ENCODE measurements at places on chromosomes 16 and 17. TPM values are rescaled to one million over a fixed set of nuclear protein-coding genes. Genes with fewer than 3 reads are reported as not detected.

The TPSB2 gene
- polyA plus RNA-seq: 1.8 TPM

The GALR2 gene
- polyA plus RNA-seq: not detected

The SLFN13 gene
- polyA plus RNA-seq: 0.95 TPM

The KRTAP9-2 gene
- not detected for polyA plus RNA-seq

The NT5M gene
- polyA plus RNA-seq: 6.3 TPM

GRCh38 chr17:14458724-14459123 lies 157.8 kb downstream of the HS3ST3B1 start:
- DNase-seq: no peak

DNA sequence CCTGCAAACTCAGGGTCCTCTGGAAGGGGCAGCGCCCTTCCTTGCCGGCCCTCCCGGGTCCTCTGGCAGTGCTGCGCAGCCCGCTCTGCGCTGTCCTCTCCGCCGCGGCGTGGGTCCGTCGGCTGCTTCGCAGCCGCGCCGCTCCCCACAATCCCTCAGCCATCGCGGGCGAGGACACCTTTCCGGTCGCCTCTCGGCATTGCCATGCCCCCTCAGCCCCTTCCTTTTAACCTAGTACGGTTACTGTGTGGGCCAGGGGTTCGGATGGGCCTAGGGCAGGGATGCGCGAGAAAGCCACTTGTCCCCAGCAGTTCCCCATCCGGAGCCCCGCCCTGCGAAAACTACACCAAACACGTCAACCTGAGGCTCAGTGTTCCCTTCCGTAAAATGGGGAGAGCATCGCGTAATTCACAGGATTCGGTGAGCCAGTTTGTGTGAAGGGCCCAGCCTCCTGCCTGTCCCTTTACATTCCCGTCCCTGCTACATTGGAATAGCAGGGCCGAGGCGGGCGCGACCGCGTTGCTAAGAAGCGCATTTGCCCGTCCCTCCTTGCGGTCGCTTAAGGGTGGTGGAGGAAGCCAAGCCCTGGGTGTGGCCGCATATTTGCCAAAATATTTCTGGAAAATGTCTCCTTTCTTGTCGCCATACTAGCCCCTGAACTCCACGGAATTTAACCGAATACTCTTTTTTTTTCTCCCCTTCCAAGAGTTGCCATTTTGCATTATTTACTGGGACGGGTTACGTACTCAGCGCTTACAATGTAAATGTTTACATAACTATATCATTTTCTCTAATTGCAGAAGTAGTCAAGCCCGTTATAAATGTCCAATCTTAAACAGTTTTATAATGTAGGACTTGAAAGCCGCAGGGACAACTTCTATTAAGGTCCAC lies 13.2 kb downstream of the COPZ2 start:
- peak; percentile 82 for DNase-seq

- peak; percentile 61 for DNase-seq
These were observed 13.9 kb downstream of the KDM8 start for GRCh38 chr16:27217256-27217655.

DNA sequence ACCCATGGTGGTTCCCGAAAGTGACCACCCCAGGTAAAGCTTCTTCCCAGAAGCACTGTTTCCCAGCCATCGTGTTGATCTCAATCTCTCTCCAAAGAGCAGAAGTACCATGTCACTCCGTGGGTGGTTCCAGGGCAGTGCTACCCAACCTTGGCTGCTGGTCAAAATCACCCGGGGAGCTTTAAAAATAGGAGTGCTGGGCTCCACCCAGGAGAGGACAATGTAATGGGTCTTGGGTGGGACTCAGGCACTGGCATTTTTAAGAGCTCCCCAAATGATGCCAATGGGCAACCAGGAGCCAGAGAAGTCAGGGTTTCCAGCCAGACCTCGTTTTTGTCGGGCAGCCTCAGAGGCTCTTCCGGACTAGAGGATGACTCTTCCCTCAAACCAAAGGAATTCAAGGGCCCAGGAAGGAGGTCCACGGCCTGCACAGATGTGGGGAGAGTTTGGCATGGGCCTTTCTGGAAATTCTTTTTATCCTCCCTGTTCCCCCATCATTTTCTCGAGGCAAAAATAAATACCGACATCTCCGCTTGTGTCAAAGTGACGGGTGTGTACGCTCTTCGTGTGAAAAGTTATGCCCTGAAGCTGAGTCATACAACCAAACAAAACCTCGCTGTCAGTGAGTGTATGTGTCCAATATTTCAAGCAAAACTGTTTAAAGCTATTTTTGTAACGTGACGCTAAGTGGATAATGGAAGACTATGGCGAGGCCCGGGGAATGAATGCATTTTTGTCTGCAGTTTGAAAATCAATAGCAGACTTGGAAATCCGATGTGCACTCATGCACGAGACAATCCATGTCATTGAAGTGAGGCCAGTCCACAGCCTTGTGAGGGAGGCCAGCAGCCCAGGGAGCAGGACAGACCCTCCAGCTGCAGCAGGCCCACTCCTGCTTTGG lies 364.1 kb downstream of the FOXL1 start:
- DNase-seq: no peak

GRCh38 chr16:87345726-87346424 lies 28.7 kb upstream of the C16orf95 start:
- DNase-seq: no peak

DNA sequence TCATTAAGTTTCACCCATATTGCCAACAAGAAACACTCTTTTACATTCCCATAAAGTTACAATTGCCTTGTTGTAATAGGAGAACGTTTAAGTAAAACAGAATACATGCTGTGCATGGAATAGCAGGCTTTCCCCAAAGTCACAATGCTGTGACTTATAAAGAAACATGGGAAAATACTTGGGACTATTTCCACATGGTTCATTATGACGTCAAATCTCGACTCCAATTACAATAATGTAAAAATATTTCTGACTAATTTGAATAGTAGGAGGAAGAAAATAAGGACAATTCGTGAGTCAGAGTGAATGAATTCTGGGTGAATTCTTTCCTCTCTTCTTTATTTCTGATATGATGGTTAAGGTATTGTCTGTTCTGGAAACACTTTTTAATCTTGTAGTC lies 52.8 kb downstream of the CDH11 start:
- no peak for DNase-seq
